ENCODE measurements at places on chromosomes 13 and 19. TPM values are rescaled to one million over a fixed set of nuclear protein-coding genes. Genes with fewer than 3 reads are reported as not detected.

The GSX1 gene
- total RNA-seq: not detected

The B3GNT8 gene
- total RNA-seq: 1.5 TPM

The CD37 gene
- not detected for total RNA-seq

The KRTDAP gene
- not detected for total RNA-seq

The TLE6 gene
- total RNA-seq: 0.20 TPM

The KASH5 gene
- total RNA-seq: not detected

The MAP4K1 gene
- not detected for total RNA-seq

The CNN2 gene
- total RNA-seq: 166 TPM

The HSD17B14 gene
- 13.3 TPM for total RNA-seq

The ARL11 gene
- 0.89 TPM for total RNA-seq

The DCT gene
- total RNA-seq: not detected

The ATP8B3 gene
- 0.93 TPM for total RNA-seq

The POSTN gene
- total RNA-seq: 16.8 TPM

The LYPD5 gene
- total RNA-seq: 3.9 TPM

The ZNF536 gene
- total RNA-seq: not detected

The WDR88 gene
- not detected for total RNA-seq

The CGB3 gene
- total RNA-seq: not detected

The MISP gene
- total RNA-seq: not detected

The FFAR2 gene
- total RNA-seq: not detected

The HCST gene
- not detected for total RNA-seq

The ZNF154 gene
- total RNA-seq: 0.34 TPM

The ITM2B gene
- 213 TPM for total RNA-seq

The CCDC70 gene
- 0.54 TPM for total RNA-seq

The ZNF583 gene
- total RNA-seq: 2.6 TPM

The ZNF541 gene
- 0.15 TPM for total RNA-seq

The PRODH2 gene
- total RNA-seq: not detected

The YJEFN3 gene
- total RNA-seq: 0.07 TPM

The ANKLE1 gene
- total RNA-seq: 0.73 TPM

The SMIM24 gene
- total RNA-seq: not detected

The LILRB4 gene
- not detected for total RNA-seq

The FPR3 gene
- total RNA-seq: not detected

The SPACA4 gene
- total RNA-seq: not detected

The GFY gene
- not detected for total RNA-seq

The PSG2 gene
- total RNA-seq: 0.07 TPM

The CEACAM4 gene
- total RNA-seq: not detected

The ZNF561 gene
- 31.6 TPM for total RNA-seq

The KLF1 gene
- total RNA-seq: not detected

Measured in mammary microvascular endothelial cell (primary cell).